ENCODE measurements at places on chromosomes 2 and 18. TPM values are rescaled to one million over a fixed set of nuclear protein-coding genes. Genes with fewer than 3 reads are reported as not detected.

The ATP5MC3 gene
- total RNA-seq, result 299 TPM

The MYL1 gene
- not detected for total RNA-seq

DNA sequence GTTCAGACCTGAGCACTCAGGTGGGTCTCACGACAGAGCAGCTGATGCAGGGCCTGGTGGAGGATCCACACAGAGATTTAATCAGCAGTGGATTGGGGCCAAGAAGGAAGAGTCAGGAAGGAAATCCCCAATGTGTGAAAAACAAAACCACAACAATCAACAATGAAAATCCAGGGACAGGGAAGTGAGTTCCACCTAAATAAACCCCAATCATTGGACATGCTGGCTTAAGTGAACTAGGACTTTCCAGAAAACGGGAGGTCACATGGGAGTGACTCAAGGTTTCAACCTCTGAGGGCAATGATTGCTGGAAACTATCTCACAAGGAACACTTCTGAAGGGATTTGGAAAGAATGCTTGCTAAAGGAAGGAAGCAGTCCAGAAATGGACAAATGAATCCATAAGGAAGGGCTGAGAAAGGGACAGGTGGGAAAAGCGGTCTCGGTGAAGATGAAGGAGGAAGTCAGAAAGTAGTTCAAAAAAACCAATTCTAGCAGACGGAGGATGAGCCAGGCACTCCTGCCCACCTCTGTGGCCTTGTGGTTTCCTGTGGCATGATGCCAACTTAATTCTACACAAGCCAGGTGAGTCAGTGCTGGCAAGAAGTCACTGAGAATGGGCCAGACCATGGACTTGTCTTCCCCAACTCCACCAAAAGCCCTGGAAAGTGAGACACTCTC is 15.4 kb upstream of the XDH start:
- DNase-seq, result no peak

DNA sequence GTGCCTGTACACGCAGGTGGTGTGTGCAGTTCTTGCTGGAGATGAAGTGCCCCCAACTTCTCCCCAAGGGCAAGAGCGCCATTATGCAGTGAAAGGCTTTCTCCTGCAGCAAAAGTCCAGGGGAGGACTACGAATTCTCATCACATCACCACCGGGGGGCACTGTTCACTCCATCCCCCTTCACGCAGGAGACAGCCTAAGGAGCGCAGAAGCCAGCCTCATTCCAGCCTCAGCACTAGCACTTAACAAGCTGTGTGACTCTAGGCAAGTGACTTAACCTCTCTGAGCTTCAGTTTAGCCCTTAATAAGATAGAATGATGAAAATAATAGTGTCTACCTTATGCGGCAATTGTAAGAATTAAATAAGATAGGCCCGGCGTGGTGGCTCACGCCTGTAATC is 32.3 kb downstream of the DNMT3A start:
- peak; percentile 68 for DNase-seq

The VWC2L gene
- total RNA-seq, result not detected

The BARD1 gene
- 23.8 TPM for total RNA-seq

The ST8SIA5 gene
- not detected for total RNA-seq

DNA sequence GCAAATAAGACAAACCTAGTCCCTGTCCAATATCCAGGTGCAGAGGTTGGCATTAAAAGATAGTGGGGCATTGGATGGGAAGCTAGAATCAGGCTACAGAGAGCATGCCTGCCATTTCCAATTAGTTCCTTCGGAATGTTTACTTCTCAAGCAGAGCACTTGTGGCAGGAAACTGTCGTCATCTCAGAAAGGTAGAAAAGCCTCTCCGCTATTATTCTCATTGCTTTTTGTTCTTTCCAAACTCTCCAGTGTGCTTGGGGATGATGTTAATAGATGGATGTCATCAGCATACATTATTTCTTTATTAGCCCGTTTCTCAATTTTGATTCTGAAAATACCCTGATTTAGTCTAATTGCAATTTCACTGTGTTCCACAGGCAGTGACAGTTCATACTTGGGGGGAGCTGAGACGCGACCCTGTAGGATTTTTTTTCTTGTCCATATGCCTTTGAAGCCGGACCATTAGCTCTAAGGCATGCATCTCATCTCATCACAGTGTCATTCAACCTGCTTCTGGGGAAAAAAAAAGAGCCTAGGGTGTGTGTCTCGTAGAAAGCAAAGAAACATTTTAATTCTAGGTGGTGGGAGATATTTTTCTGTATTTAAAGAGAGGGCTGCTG is 7.7 kb downstream of the ASB18 start:
- DNase-seq, result no peak

GRCh38 chr2:217875138-217875537 is 127.7 kb downstream of the TNS1 start:
- no peak for DNase-seq

The TEKT4 gene
- not detected for total RNA-seq

GRCh38 chr2:191622374-191623320 is 55.3 kb upstream of the NABP1 start:
- DNase-seq, result peak; percentile 94

- DNase-seq, result no peak
Observed at GRCh38 chr2:216349366-216349765, 22.9 kb downstream of the MARCHF4 start.

DNA sequence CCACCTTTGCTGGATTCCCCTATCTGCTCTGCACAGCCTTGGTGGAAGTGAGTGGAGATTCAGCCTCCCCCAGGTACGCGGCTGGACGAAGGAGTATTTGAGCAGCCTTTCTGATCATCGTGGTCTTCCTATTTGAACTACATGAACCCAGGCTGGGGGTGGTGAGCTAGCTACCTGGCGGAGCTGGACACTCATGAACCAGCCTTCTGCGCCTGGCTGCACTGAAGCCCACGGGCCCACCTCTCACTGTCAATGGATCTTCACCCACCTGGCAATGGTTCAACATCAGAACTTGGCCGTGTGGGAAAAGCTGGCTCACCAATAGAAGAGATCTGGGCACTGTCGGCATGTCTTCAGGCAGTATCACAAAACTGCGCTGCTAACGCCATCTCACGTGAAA is 35.4 kb downstream of the ANKMY1 start:
- no peak for DNase-seq

The COL3A1 gene
- total RNA-seq, result 29.2 TPM

DNA sequence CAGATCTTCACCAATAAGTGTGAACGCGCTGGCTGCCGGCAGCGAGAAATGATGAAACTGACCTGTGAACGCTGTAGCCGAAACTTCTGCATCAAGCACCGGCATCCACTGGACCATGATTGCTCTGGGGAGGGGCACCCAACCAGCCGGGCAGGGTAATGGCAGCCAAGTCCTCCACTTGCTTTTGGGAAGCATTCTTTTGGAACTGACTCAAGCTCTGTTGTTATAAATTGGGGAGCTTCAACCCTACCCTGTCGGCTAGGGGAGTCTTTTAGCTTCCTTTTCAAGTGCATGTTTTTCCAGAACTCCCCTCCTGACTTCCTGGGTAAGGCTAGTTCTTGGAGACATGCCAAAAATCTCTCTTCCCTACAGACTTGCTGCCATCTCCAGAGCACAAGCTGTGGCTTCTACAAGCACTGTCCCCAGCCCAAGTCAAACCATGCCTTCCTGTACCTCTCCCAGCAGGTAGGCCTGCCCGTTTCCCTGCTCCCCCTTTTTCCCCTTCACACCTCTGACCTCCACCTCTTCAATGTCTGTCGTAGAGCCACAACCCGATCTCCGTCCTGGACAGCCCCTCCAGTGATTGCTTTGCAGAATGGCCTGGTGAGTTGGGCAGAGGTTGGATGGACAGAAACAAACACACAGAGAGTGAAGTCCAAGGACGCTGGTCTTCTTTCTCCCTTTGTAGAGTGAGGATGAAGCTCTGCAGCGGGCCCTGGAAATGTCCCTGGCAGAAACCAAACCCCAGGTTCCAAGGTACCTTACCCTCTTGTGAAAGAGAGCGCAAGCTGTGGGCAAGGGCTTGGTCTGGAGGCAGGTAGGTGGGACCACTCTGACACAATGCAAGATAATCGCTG is 1.5 kb downstream of the ZFAND2B start:
- DNase-seq, result no peak

The DNAJC5G gene
- 0.25 TPM for total RNA-seq

The CRYGD gene
- not detected for total RNA-seq

The TUBA4B gene
- total RNA-seq, result not detected

- no peak for DNase-seq
Observed at GRCh38 chr2:133371286-133371685, 197.0 kb downstream of the NCKAP5 start.

- no peak for DNase-seq
Observed at GRCh38 chr2:208671284-208671683, 264.7 kb downstream of the PTH2R start.

DNA sequence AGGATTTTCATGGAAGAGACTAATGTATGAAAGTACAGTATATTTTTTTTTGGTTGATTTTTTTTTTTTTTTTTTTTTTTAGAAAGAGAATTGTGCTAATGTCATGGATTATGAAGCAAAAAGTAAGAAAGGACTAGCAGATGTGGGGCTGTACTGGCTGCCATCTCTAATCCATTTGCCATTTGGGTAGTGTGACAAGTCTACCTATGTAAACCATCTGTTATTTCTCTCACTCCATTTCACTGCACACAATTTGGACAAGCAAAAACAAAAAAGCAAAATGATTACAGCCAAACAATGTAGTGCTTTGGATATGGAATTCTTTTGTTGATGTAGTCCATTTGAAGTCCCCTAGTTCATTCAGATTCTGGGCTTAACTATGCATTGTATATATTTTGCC is 1355.4 kb downstream of the LRP1B start:
- no peak for DNase-seq

- DNase-seq, result no peak
Observed at GRCh38 chr2:106358081-106358480, 110.1 kb downstream of the RGPD3 start.

The LRP2 gene
- 260 TPM for total RNA-seq

The RNF25 gene
- total RNA-seq, result 30.5 TPM

The RND3 gene
- total RNA-seq, result 70.9 TPM

DNA sequence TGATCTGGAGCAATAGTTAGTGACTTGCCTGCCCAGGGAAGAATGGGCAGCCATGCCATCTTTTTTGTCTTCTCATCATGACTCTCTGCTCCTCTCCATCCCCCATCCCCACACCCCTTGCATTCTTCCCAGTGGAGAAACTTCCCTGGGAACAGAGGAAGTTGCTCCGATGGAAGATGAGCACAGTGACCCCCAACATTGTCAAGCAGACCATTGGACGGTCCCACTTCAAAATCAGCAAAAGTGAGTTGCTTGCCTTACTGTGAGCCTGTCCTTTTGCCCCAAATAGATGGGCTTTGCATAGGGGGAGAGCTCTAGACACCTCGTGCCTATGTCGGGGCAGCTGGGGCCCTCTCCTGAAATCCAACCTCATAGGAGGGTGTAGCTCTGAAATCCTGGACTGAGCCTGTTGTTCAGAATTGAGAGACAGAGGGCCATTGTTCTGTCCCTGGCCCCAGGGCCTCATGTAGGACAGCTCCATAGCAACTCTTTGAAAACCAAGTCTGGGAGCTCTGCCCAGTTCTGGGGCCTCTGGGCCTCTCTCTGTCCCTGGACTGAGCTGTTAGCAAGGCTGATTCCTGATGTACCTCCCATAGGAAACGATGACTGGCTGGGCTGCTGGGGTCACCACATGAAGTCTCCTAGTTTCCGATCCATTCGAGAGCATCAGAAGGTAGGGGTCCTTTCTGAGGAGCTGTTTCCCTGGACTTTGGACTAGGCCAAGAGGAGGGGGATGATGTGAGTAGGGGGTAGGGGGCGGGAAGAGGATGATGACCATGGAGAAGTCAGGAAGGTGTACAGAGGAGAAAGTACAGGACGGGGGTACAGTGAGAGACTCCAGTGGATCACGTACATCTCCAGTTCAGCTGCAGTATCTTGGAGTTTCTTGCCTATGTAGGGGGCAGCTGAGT is 35.2 kb downstream of the TTLL4 start:
- DNase-seq, result no peak
